Activated CD8-positive, alpha-beta memory T cell treated with anti-CD3 and anti-CD28 coated beads, Interleukin-2, amount 50 U/mL, for 4 hours (primary cell): ENCODE measurements at places on chromosomes 5 and 9.

- DNase-seq, result no peak
Observed at GRCh38 chr5:131262953-131263541, 806 bp upstream of the CDC42SE2 start.

GRCh38 chr5:176810081-176810597 is at the start of gene UNC5A:
TSS of gene UNC5A (plus strand) at chr5:176810559. CDS start at chr5:176810751, 192 bp downstream.
- peak; percentile 43 for DNase-seq

GRCh38 chr9:12680341-12680740 is 12.8 kb upstream of the TYRP1 start:
- DNase-seq, result no peak

DNA sequence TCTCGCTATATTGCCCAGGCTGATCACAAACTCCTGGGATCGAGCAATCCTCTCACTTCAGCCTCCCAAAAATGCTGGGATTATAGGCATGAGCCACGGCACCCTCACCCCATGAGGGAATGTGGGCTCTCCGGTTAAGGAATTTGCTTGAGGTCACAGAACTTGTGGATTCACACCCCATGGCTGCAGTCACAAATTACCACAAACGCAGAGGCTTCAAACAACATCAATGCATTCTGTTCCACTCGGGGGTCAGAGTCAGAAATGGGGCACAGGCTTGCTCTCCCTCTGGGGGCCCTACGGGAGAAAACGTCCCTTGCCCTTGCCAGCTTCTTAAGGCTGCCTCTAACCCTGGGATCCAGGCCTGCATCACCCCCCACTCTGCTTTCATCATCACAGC is 12.2 kb upstream of the SPINK4 start:
- no peak for DNase-seq

GRCh38 chr5:115843444-115844130 is 1.9 kb downstream of the AP3S1 start:
- no peak for DNase-seq

DNA sequence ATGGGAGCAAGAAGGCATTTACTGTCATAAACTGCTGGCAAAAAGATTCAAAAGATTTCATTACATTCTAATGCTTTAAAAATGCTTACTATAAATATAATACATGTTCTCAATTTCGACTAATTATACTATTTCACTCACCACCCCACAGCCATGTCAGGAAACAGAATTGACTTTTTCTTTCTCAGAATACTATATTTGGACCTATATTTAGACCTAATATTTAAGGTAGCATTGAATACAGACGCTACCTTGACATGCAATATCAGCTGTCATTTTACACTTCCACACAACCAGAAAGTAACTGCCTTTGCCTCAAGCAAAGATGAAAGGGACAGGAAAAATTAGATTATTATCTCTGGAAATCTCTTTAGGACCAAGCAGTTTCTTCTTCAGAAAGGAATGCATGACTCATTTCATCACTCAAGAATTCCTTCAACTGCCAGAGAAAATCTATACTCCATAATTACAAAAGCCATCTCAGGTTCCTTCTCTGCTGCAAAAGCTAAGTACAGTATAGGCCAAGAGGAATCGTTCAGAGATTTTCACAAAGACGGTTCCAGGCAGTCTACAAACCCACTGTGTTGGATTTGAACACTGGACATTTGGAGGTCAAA is 11.8 kb upstream of the UBE2QL1 start:
- no peak for DNase-seq

DNA sequence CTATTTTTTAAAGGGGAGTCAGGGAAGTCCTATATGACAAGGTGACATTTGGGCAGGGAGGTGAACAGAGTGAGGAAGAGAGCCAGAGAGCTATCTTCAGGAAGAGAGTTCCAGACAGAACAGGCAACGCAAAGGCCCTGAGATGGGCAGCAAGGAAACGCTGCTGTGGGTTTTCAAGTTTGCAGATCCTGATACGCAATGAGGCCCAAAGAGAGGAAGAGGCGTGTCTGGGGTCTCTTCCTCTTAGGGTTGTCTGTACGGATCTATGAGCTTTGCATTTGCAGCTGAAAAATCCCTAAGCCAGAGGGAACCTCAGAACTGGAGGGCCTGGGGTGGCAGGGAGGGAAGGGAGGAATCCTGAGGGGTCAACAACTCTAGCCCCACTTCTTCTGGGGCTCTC is 13.6 kb downstream of the FAT2 start:
- no peak for DNase-seq

- DNase-seq, result no peak
Observed at GRCh38 chr9:131485728-131486422, 16.8 kb upstream of the POMT1 start.

- no peak for DNase-seq
Observed at GRCh38 chr9:134637241-134637640, 4.4 kb upstream of the COL5A1 start.

- DNase-seq, result no peak
Observed at GRCh38 chr5:170429014-170429413, 39.8 kb upstream of the KCNMB1 start.

- DNase-seq, result no peak
Observed at GRCh38 chr5:131538177-131538593, 96.8 kb downstream of the RAPGEF6 start.

DNA sequence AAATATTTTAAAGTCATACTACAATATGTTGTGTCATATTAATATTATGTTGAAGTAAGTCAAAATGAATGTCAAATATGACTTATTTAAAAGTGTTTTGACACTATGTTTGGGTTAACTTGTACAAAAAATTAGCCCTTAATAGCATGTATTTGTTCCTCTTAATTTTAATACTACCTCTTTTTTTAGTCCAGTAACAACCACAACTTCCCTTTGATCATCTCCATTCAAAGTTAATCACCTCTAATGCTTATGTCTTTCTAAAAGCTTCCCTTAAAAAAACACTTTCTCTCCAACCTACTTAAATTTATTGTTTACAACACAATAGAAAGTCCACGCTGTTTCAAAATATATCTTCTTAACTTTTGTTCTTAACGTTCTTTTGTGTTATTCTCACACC is 9.6 kb downstream of the SLCO4C1 start:
- DNase-seq, result no peak

GRCh38 chr9:33341182-33341581 is 50.9 kb downstream of the NFX1 start:
- DNase-seq, result no peak

GRCh38 chr9:115209601-115210306 is 91.8 kb upstream of the TNC start:
- DNase-seq, result no peak

GRCh38 chr5:60026161-60026560 is 132.6 kb upstream of the PDE4D start:
- no peak for DNase-seq

GRCh38 chr5:167943343-167943742 is 348.1 kb upstream of the WWC1 start:
- no peak for DNase-seq

- DNase-seq, result no peak
Observed at GRCh38 chr5:127280491-127281220, 9.9 kb upstream of the MEGF10 start.

GRCh38 chr9:116075191-116075590 is 78.4 kb upstream of the PAPPA start:
- DNase-seq, result no peak

GRCh38 chr5:81269751-81270393 is 31.5 kb upstream of the ZCCHC9 start:
- DNase-seq, result no peak

DNA sequence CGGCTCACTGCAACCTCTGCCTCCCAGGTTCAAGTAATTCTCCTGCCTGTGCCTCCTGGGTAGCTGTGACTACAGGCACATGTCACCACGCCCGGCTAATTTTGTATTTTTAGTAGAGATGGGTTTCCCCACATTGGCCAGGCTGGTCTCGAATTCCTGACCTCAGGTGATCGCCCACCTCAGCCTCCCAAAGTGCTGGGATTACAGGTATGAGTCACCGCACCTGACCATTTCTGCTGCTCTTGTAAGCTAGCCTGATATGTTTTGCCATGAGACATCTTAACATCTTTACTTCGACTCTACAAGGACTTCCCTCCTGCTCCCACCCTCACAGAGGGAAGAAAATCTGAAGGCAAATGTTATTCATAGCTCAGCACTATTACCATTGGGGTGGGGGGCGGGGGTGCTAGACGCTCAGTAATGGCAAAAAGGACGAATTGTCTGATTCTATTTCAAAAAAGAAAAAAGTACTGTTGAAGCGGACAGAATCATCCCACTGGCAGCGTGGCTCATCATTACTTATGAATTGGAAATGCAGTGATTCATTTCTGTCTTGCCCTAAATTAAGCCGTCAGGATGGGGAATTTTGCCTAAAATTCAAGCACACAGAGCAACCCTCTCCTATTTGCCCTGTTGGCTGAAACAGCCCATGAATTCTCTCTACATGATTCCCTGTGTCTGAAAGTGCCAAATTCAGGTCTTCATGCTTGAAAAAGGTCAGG is 46.4 kb upstream of the WWC1 start:
- no peak for DNase-seq

- DNase-seq, result no peak
Observed at GRCh38 chr9:134704498-134704897, 62.9 kb downstream of the COL5A1 start.

DNA sequence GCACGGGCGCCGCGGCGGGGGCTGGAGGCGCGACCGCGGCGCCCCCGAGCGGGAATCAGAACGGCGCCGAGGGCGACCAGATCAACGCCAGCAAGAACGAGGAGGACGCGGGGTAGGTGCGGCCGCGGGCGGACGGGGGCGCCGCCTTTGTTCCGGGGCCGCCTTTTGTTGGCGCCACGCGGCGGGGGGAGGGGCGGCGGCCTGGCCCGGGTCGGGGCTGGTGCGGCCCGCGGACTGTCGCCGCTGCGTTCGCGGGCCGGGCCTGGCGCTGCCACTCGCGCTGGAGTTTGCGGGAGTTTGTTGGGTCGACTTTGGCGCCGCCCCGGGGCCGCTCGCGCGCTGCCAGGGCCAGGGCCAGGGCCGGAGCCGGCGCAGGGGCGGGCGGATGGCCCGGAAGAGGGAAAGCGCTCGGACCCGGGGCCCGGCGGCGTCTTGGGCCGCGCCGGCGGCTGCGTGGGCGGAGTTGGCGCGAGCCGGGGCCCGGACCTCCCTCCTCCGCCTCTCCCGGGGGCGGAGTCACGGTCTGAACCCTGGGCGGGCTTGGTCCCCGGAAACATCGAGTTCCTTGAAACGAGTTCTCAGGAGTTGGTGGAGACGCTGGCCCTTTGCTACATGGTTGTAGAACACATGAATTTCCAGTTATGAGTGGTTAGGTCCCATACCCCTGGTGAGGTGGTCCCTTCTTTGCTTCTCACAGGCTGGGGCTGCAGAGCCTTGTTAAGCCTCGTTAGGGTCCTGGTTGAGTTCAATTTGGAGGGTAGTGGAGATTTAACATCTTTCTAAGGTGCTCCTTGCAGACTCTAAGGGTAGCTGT is 809 bp downstream of the HNRNPAB start:
- peak; percentile 75 for DNase-seq

- no peak for DNase-seq
Observed at GRCh38 chr9:2299843-2300205, 284.7 kb downstream of the SMARCA2 start.

- no peak for DNase-seq
Observed at GRCh38 chr5:128146671-128147070, 63.1 kb downstream of the SLC12A2 start.

- DNase-seq, result peak; percentile 24
Observed at GRCh38 chr5:177456976-177457851, 10.6 kb downstream of the PRR7 start.

- DNase-seq, result no peak
Observed at GRCh38 chr5:133851521-133851920, 116.9 kb downstream of the C5orf15 start.

DNA sequence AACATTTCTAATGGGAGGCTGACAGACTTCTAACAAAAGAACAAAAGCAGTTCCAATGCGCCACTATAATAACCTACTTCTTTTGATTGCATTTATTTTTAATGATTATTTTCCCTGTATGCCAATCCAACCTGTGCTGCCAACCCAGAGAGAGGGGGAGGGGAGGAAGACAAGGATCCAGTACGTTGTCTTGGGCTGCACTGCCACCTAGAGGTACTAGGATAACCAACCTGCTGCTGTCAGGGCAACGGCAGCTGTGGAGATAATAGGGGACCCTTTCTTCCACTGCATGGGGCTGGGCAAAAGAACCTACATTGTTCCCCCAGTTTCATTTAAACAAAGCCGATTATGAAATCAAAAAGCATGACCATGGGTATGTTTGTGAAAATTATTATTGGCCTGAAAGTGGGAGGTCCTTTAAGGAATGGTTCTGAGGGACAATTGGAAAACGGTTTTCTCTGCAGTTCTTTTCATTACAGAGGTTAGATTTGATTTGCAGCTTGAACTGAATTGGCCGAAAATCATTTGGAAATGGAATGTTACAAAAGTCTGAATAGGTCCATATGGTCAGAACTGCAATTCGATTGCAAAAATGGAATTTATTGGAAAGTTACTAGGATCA is 101.3 kb downstream of the RASEF start:
- DNase-seq, result peak; percentile 17

DNA sequence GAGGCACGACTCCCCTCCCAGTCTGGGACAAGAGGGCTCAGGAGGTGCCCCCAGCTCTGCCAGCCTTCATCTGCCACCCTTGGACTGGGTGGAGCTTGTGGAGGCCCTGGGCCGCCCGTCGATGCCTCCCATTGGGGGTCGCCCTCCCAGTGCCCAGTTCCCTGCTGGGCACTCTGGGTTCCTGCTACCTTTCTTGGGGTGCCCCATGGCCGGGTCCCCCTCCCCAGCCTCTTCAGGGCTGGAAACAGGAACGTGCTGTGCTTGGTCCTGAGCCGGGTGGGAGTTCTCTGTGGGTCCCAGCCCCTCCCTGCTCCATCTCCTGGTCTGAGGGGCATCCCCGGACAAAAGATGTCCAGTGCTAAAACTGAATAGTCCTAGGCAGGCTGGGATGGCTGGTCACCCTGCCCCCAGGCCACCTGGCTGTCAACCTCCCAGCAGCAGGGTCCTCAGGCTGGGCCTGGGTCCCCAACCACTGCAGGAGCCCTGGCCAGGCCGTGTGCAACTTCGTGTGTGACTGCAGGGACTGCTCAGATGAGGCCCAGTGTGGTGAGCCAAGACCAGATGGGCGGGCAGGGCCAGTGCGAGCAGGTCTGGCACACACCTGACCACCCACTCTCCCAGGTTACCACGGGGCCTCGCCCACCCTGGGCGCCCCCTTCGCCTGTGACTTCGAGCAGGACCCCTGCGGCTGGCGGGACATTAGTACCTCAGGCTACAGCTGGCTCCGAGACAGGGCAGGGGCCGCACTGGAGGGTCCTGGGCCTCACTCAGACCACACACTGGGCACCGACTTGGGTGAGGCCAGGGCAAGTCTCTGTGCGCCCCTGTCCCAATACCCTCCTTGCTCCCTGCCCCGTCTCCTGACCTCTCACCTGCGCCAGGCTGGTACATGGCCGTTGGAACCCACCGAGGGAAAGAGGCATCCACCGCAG is 784 bp downstream of the MAMDC4 start:
- DNase-seq, result peak; percentile 15

DNA sequence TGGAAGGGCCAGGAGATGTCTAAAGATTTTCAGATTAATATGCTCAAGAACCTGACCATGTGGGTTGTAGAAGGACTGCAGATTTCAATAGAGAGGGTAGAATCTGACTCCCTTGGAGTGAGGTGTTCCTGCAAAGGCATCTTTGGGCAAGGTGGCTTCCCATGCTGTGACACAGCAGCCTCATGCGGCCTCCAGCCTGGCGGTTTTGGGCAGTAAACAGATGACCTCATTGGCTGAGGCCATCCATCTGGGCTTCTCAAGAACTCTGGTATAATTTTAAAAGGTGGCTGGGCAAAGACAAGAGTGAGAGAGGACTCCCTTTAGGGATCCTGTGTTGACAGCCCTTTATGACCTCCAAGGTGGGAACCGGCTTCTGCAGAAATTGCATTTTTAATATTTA is 90.3 kb upstream of the ERCC6L2 start:
- no peak for DNase-seq

GRCh38 chr9:8648271-8648845 is 848.8 kb upstream of the DMAC1 start:
- no peak for DNase-seq
